ENCODE measurements at places on chromosomes 7 and 10. TPM values are rescaled to one million over a fixed set of nuclear protein-coding genes. Genes with fewer than 3 reads are reported as not detected.

The PAX2 gene
- not detected for total RNA-seq

DNA sequence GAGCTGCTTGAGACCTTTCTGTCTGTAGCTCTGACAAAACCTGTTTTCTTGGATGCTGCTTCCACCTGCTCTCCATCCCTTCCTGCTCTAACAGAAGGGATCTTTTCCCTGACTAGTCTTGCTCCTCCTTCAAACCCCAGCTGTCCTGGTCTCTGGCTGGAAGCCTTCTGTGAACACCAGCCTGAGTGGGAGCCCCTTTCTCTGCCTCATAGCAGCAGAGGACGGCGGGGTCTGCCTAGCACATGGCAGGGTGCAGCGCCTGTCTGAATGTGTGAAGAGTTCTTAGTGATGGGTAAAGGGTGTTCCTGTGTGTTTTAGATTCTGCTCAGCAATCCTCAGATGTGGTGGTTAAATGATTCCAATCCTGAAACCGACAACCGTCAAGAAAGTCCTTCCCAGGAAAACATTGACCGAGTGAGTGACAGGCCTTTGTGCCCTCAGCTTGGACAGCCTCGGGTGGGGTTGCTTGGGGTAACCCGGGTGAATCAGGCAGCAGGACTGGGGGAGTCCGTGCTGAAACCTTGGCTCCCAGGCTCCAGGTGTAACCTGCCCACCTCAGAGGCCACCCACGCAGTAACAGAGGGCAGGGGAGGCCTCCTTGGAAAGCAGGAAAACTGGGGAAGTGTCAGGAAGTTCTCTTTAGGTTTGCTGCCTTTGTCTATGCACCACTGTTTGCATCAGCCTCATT is 34.1 kb downstream of the NUB1 start:
- no peak for DNase-seq

DNA sequence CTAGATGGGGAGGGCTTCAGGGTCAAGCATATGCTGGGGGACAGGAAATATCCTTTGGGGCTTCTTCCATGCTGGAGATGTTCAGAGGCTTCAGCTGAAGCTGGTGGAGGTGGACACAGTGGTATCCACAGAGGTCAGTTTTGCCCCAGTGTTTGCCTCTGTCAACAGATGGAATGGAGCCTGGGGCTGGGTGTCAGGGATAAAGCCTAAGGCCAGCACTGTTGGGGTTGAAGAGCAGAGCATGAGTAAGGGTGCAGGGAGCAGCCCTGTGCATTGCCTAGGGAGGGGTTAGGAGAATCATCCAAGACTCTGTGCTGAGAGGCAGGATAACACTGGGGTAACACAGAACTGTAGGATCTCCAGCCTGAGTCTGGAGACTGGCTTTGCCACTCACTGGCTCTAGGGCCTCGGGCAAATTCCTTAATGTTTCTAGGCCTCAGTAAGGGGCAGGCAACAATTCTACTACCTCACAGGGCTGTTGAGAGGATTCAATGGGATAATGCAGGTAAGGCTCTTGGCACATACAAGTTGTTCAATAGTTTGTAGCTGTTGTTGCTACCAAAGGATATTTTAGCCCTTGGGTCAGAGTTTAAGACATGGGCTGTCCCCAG is 21.8 kb upstream of the MYL7 start:
- DNase-seq, result no peak

DNA sequence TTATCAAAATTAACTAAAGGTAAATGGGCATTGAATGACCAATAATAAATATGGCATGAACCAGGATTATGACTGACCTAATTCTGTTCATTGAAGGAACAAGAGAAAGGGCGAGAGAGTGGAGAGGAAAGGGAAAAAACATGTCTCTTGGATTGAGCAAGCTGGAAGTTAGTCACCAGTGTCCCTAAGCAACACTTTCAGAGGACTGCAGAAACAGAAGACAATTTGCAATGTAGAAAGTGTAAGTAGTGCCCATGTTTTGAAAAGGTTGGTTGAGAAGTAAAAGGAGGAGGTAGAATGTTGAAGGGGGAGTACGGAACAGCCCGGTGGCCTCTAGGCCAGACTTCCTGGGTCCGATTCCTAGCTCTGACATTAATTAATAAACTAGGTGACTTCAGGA is 94.6 kb downstream of the FAS start:
- DNase-seq, result no peak

GRCh38 chr7:127650847-127651555 is 993 bp upstream of the SND1 start:
- no peak for DNase-seq

All from activated CD8-positive, alpha-beta T cell treated with anti-CD3 and anti-CD28 coated beads for 36 hours (primary cell).